ENCODE measurements at places on chromosomes 7 and 10.

GRCh38 chr10:5895804-5896203 lies 5.8 kb downstream of the FBH1 start:
- no peak for DNase-seq

GRCh38 chr10:71569775-71570588 lies 149.6 kb downstream of the C10orf105 start:
- peak; percentile 58 for DNase-seq

GRCh38 chr7:110600956-110601355 lies 490.0 kb upstream of the LRRN3 start:
- no peak for DNase-seq

DNA sequence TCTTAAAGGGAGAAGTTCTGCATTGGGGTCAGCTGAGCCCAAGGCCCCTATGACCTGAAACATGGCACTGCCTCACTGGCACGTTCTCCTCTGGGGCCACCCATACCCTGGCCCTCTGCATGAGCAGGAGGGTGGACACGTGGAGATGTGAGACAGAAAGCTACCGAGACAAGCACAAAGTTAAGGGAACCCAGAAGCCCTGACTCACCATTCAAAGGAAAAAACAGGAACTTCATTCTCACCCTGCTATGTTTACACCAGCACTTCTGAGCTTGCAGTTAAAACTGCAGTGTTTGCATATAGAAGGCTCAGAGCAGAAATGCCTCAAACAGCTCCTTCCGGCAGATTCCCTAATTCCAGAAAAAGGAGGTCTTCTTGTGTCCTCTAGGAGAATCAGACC lies 41.7 kb downstream of the DENND11 start:
- no peak for DNase-seq

DNA sequence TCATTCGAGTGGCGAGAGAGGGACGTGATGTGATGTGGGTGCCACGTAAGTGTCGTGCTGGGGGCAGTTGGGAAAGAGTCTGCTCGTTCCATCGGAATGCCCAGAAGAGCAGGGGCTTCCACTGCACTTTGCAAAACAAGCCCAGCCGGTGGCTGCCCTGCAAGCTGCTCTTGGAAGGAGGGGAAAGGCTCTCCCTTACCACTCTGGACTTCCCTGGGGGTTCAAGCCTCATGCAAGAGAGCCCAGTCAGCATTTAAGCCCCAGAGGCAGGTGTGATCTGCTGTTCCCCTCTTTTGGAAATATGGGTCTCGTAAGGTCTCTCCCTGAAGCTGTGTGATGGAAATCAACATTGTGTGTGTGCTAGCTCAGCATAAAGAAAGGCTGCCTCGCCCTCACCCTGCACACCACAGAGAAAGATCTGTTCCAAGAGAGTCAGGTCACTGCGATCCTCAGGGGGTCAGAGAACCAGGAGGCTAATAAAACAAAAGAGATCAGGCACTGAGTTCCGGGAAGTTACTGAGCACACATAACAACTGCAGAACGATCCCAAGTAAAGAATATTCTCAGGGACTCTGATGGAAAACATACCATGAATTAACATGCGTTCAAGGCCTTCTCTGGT lies 212.5 kb downstream of the ADAM12 start:
- no peak for DNase-seq

- DNase-seq: no peak
Observed at GRCh38 chr7:37194943-37195342, 253.7 kb downstream of the ELMO1 start.

GRCh38 chr7:25795824-25796235 lies 356.2 kb upstream of the NFE2L3 start:
- peak; percentile 29 for DNase-seq

GRCh38 chr7:17131983-17132655 lies 166.3 kb upstream of the AHR start:
- no peak for DNase-seq

DNA sequence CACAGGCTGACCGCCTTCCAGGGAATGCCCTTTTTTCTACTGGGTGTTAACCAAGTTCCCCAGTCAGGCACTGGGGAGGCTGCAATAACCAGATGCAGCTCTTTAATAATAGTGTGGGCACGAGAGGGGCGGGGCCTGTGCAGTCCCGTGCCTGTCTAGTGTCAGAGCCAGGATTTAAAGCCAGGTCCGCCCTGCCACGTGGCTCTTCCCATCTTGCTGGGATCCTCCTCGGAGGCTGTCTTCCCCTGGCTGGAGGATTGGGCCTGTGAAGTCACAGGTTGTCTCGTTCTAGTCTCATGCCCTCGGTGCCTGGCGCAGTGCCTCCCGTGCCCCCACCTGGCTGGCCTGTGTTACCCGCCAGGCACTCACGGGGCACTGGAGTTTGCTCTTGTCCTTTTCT lies 25.2 kb downstream of the TMEM120A start:
- no peak for DNase-seq

GRCh38 chr7:37212051-37212450 lies 236.6 kb downstream of the ELMO1 start:
- DNase-seq: no peak

- no peak for DNase-seq
Observed at GRCh38 chr10:3655528-3655927, 129.5 kb downstream of the KLF6 start.

DNA sequence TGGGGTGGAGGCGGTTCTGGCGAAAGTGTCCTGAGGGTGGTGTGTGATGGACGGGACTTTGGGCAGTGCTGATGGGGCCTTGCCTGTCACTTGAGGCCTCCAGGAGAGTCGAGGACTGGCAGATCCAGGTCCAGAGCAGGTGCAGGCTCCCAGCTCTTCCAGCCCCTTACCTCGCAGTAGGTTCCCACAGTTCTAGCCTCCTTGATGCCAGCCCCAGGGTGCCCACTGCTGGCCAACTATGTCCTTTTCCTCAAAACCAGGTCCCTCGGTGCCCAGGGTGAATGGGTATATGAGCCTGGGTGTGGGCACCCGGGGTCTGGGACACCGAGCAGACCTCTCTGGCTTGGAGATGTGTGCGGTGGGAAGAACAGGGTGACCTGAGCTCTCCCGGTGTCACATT lies 8.3 kb downstream of the FAM20C start:
- no peak for DNase-seq

DNA sequence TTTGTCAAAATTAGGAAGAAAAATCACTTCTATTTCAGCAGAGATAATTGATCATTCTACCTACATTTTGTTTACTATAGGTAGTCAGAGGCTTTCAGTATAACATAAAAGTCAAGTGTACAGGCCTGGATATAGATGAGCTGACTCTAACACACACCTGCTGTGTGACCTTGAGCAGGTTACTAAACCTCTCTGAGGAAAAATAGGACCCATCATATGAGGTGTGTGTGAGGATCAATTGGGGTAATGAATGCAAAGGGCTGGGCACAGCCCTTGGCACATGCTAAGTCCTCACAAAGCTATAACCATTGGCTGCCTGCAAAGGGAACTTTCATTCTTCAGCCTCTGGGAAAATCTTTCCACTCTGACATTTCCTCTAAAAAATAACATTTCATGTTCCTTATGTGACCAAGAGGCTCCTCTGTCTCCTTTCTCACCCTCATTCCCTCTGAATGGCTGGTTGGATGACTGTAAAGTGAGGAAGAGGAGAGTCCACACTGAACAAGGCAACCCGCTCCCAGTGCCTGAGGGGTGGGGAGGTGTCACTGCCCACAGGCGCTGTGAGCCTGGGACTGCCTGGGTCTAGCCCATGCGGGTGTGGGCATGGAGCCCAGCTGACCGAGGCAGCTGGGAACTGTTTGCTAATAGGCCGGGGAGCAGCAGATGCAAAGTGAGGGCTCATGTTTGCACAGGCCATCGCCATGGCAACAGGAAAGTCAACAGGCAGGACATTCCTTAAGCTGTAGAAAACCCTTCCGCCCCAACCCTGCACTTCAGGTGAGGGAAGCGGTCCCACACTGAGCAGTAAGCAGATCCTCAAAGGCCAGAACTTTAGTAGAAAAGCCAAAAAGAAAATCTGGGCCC lies 36.8 kb downstream of the MYOF start:
- peak; percentile 99 for DNase-seq

DNA sequence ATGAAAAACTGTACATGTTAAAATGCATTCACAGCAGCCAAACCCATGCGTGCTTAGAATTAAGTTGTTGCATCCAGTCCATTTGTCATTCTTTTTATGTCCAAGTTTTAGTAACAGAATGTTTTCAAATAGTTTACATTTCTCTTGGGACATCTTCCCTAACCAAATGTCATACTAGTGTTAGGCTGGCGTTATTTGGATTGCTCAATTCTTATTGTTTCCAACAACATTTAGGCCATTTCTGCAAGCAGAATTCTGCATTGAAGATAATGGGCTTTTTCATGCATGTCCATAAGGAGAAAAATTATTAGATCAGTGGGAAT lies 203.0 kb downstream of the HIBADH start:
- DNase-seq: peak; percentile 64

Data from cardiac fibroblast (primary cell).